ENCODE measurements at places on chromosomes 12 and 14. TPM values are rescaled to one million over a fixed set of nuclear protein-coding genes. Genes with fewer than 3 reads are reported as not detected.

TPH2 gene
- total RNA-seq: 0.42 TPM

DPPA3 gene
- total RNA-seq: not detected

SIRT4 gene
- total RNA-seq: 1.1 TPM

DNA sequence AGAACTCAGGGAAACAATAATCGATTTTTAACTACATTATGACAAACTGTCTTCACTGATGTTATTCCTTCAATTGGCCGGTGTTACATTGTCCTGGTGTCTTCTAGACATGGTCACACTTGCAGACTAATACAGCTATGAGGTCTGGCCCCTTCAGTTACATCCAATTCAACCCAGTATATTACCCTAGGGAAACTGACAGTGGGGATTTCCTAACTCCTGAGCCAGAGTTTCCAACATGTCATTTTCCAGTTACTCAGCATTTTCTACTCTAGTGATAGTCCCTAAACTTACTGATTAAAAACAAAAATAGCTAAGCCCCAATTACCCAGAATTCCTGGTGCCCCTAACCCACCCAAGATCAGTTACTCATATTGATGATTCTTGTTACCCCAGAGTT lies 21.1 kb downstream of the IFNG start:
- no peak for DNase-seq

DNA sequence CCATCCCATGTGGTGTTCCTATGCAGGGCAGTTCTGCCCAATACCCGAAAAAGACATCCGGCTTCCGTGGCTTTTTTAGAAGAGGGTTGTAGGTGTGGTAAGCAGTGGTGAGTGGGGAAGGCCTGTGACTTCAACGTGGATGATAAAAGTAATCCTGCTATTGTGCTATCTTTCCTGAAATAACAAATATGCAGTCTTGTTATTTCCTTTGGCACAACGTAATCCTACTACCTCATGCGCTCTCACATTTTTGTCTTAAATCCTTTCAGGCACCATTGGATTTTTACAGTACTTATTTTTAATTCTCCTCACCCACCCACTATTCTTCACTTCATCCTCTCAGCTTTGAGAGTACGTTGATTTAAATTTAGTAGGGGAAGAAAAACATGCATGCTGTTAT lies 96.8 kb downstream of the IPO8 start:
- DNase-seq: no peak

GRCh38 chr12:9587987-9588600 lies 19.6 kb downstream of the KLRB1 start:
- no peak for DNase-seq

- no peak for DNase-seq
Observed at GRCh38 chr14:64149921-64150320, 144.2 kb downstream of the ESR2 start.
